ENCODE measurements at places on chromosomes 1 and 21.

GRCh38 chr1:7379441-7379971 lies 391.6 kb upstream of the VAMP3 start:
- no peak for DNase-seq

DNA sequence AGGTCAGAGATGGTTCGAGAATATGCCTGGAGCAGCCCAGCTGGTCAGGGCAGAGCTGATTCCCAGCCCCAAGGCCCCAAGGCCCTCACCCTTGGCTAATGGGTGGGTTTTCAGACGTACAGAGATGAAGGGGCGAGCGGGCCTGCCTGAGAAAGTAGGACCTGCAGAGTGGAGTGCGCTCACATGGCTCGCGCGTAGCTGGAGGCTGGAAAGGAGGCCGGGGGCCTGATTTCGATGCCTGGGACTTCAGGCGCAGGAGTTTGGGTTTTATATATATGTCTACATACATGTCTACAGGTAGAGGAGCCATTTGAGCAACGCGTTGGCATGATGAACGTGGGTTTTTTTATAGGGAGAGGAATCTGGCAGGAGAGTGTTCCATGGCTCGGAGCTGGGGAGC lies 8.9 kb downstream of the COQ8A start:
- DNase-seq: no peak

GRCh38 chr21:25953659-25954058 lies 216.9 kb downstream of the APP start:
- no peak for DNase-seq

GRCh38 chr1:181743878-181744312 lies 260.6 kb downstream of the CACNA1E start:
- no peak for DNase-seq

DNA sequence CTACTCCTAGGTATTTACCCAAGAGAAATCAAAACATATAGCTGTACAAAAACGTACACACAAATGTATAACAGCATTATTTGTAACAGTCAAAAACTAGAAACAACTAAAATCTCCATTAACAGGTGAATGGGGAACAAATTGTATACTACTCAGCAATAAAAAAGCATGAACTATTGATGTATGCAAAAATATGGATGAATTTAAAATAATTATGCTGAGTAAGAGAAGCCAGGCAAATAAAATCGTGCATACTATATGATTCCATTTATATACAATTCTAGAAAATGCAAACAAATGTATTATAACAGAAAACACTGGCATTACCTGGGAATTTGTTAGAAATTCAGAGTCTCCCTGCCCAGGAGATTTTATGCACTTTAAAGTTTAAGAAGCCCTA lies 150.1 kb downstream of the GDAP2 start:
- DNase-seq: no peak

- DNase-seq: no peak
These were observed 11.2 kb upstream of the ADAMTSL4 start for GRCh38 chr1:150537732-150538684.

GRCh38 chr1:173117108-173117633 lies 66.4 kb upstream of the TNFSF18 start:
- no peak for DNase-seq

DNA sequence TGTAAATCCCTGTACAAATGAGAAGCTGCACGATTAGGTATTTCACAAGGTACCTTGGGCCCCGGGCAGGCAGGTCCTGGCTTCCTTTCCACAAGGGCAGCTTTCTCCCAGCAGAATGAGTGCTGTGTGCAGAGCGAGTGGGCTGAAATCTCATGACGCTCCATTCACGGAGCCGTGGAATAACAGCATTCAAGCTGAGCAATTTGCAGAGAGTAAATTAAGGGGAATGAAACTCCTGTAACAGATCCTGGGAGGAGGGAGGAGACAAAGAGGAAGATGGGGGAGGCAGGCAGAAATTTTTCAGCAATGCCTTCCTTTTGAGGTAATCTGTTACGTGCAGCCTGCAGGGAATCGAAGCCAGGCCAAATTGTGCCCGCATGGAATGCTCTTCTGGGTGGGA lies 239.9 kb downstream of the TNR start:
- no peak for DNase-seq

DNA sequence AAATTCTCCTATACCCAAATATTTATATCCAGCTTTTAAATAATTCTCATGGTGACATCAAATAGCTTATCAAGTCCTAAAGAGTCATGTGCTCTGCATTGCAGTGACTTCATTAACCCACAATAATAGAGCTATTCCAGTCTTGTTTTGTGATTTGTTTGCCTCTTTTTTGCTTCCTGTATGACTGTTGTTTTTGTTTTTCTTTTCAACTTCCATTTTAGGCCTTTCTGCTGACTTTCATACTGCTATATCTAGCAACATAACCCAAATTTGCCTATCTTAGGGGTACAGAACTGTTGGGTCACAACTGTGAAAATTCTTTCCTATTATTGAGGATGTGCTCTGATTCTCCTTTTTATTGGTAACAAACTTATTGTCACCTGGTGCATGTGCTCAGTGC lies 30.3 kb downstream of the SPATA17 start:
- DNase-seq: no peak

Data from activated T-cell treated with anti-CD3 and anti-CD28 coated beads for 24 hours (primary cell).